ENCODE measurements at places on chromosomes 7 and 10. TPM values are rescaled to one million over a fixed set of nuclear protein-coding genes. Genes with fewer than 3 reads are reported as not detected.

Gene MARCHF5
- total RNA-seq = 44.6 TPM

Gene ZNF467
- 3.6 TPM for total RNA-seq

Gene ACADSB
- total RNA-seq = 6.2 TPM

Gene GGCT
- total RNA-seq = 74.5 TPM

Gene C7orf57
- total RNA-seq = 0.21 TPM

Gene BTBD16
- 0.07 TPM for total RNA-seq

Gene NOS3
- 0.14 TPM for total RNA-seq

Gene GIMAP1
- not detected for total RNA-seq

Gene SMKR1
- total RNA-seq = 2.4 TPM

Gene HYAL4
- 0.14 TPM for total RNA-seq

Gene LRRC17
- total RNA-seq = 0.28 TPM

Gene PTPRN2
- under 0.01 TPM for total RNA-seq

Gene SPDYE2
- total RNA-seq = not detected

Gene PNLIPRP1
- total RNA-seq = not detected

Gene CPA2
- not detected for total RNA-seq

Gene SPOCK2
- total RNA-seq = 0.34 TPM

Gene SFMBT2
- total RNA-seq = under 0.01 TPM

Gene SGCE
- 19.8 TPM for total RNA-seq

Gene ECHDC3
- 10.3 TPM for total RNA-seq

Gene KIF11
- total RNA-seq = 1.4 TPM

Gene ALOX5
- 5.6 TPM for total RNA-seq

Gene ZNF239
- 4.2 TPM for total RNA-seq

Gene IDI2
- not detected for total RNA-seq

Gene MMP21
- not detected for total RNA-seq

Gene CYP3A4
- total RNA-seq = not detected

Gene HOXA9
- not detected for total RNA-seq

Gene FAM25G
- not detected for total RNA-seq

Gene AKR1B15
- total RNA-seq = 0.34 TPM

Gene MTERF1
- total RNA-seq = 9.9 TPM

Gene XRCC2
- 0.28 TPM for total RNA-seq

Gene COBL
- total RNA-seq = 0.34 TPM

Gene ARMC3
- total RNA-seq = under 0.01 TPM

Gene TMEM236
- 0.07 TPM for total RNA-seq

Gene MEIG1
- not detected for total RNA-seq

Gene ADGRA1
- total RNA-seq = not detected

Gene ADAP1
- 9.9 TPM for total RNA-seq

Gene ASB10
- total RNA-seq = not detected

Gene ATRNL1
- under 0.01 TPM for total RNA-seq

Gene PON3
- 1.4 TPM for total RNA-seq

Gene AEBP1
- 2.4 TPM for total RNA-seq

Gene CDHR1
- total RNA-seq = 2.8 TPM

Gene ERLIN1
- total RNA-seq = 89.9 TPM

Gene TRIM74
- total RNA-seq = 0.21 TPM

Gene STOX1
- under 0.01 TPM for total RNA-seq

Gene DBF4
- 13.7 TPM for total RNA-seq
